ENCODE measurements at places on chromosomes 2 and 18.

GRCh38 chr2:218852911-218853667, 6.5 kb upstream of the WNT6 start:
- DNase-seq, result peak; percentile 38

- no peak for DNase-seq
Observed at GRCh38 chr2:62611854-62612253, 93.7 kb upstream of the EHBP1 start.

DNA sequence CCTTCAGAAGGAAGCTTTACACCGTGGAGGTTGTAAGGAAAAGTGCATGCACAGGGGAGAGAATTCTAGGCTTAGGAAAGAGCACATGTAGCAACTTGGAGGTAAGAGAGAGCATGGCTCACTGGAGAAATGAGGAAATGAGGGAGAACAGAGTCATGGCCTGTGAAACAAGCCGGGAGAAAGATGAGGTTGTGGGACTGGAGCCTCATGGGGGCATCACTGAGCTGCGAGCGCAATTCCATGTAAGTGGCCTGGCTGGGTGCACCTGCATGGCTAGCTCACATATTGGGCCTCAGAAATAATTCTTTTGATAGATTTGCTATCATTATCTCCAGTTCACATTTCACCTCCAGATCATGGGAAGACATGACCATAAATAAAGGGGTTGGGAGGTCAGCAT, 785.5 kb upstream of the RAB6C start:
- no peak for DNase-seq

GRCh38 chr2:60614319-60614718, 60.9 kb upstream of the BCL11A start:
- no peak for DNase-seq

- DNase-seq, result no peak
Observed at GRCh38 chr2:142870526-142870925, 6.9 kb upstream of the KYNU start.

- DNase-seq, result no peak
Observed at GRCh38 chr2:10599921-10600320, 89.9 kb downstream of the NOL10 start.

DNA sequence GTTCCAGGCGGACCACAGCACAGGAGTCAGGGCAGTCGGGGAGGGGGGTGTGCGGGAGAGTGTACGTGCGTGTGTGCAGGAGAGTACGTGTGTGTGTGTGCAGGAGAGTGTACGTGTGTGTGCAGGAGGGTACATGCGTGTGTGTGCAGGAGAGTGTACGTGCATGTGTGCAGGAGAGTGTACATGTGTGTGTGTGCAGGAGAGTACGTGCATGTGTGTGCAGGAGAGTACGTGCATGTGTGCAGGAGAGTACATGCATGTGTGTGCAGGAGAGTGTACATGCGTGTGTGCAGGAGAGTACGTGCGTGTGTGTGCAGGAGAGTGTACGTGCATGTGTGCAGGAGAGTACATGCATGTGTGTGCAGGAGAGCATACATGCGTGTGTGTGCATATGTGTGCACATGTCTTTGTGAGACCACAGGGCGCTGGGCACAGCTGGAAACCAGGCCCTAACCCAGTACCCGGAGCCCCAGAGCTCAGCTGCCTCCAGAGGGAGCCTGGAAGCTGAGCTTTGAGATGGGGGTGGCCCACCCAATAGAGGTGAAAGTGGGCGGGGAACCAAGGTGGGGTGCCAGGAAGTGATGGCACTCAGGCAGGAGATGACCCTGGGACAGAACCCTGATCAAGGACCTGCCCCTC, 13.9 kb upstream of the KLHL30 start:
- no peak for DNase-seq

- DNase-seq, result no peak
Observed at GRCh38 chr2:64470071-64470470, 16.1 kb downstream of the LGALSL start.

- DNase-seq, result no peak
Observed at GRCh38 chr2:12957251-12957650, 240.5 kb downstream of the TRIB2 start.

- DNase-seq, result no peak
Observed at GRCh38 chr2:143475041-143475776, 346.0 kb downstream of the ARHGAP15 start.

DNA sequence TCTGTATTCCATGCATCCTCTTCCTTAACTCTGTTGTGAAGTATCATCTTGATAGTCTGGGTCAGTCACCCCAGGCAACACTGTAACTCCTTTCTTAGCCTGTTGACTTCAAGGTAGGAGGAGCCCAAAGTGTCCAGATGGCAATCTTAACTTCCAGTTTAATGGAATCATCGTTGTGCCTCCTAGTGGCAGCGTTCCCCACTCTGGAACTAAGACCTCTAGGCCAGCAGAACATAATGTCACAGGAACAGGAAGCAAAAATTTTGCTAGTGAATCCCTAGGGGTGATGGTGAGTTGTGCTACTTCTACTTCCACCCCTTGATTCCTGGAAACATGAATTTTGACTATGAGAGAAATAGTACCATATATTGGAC, 11.7 kb downstream of the SGPP2 start:
- DNase-seq, result no peak

DNA sequence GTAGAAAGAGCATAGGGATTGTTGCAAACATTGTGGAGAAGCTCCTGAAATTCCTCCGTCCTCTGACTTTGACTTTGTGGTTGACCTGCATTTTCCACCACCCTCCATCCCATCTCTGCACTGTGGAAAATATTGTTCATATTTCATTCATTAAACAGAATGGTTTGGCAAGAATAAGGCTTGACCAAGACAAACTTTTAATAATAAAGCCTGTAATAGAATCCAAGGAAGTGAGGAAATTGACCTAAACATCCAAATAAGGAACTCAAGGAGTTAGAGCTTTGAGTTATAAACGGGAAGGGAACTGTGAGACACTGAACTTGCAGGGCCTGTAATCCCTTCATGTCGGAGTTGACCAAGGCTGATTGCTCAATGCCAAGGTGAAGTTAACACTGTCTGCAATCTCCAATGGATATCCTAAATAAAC, 115.2 kb downstream of the GFPT1 start:
- no peak for DNase-seq

DNA sequence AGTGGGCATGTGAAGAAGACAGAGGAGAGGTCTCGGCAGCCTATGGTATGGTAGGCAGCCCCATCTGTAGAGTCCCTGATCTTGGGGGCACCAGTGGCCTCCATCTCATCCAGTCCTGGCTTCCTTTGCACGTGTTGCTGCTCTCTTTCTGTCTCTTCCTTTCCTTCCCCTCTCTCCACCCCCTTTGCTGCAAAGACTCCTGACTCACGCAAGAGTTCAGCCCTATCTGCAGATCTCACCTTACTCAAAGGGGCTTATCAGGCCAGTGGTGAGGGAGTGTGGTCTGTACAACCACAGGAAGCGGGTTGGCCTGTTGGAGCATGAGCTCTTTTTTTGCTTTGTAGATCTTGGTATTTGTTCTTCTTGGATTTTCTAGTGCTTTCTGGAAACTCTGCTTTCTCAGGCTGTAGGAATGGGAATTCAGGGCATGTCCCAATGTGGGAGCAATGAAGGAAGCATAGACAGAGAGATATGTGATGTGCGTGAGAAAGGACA, 14.6 kb upstream of the NT5DC4 start:
- DNase-seq, result no peak

DNA sequence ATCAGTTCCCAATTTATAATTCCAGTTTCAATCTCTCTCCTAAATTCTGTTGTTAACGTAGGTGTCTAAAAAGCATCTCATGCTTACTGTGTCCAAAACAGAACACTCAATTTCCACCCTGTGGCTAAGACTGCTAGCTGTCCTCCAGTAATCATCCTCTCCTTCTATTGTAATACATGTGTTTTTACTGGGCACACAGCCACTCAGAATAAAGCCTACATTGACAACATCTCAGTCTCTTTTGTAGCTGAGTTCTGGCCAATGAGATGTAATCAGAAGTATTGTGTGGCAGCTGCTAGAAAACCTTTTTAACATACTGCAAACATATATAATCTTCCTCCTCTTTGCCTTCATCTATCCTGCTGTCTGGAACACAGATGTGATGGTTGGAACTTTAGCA, 29.4 kb upstream of the TSPYL6 start:
- no peak for DNase-seq

GRCh38 chr2:28545590-28546200, 49.8 kb downstream of the PLB1 start:
- no peak for DNase-seq

GRCh38 chr2:176525086-176525485, 255.8 kb downstream of the MTX2 start:
- no peak for DNase-seq

- no peak for DNase-seq
Observed at GRCh38 chr2:48965204-48965603, 189.1 kb downstream of the FSHR start.

GRCh38 chr2:228367356-228367755, 185.9 kb upstream of the SPHKAP start:
- no peak for DNase-seq

- DNase-seq, result no peak
Observed at GRCh38 chr2:220185766-220186305, 558.4 kb downstream of the SLC4A3 start.

DNA sequence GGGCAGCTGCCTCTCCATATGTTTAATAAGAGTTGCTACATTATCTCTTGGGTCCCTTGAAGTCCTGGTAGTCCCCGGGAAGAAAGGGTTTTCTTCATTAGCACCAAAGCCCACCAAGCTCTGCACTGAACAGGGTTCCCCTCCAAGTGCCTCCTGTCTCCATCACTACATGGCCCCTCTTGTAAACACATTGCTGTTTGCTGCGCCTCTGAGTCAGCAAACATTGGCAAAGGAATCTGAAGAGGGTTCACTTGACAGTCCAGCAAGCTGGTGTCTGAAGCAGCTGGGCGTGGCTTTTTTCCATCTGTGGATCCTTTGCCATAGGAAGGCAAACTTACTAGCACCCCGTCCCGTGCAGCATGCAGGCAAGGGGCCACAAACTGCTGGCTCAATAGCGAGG, 82.8 kb downstream of the TEX51 start:
- no peak for DNase-seq

GRCh38 chr2:224694502-224694901, 21.7 kb downstream of the CCDC195 start:
- DNase-seq, result no peak

- DNase-seq, result no peak
Observed at GRCh38 chr2:224666951-224667553, 49.1 kb downstream of the CCDC195 start.

DNA sequence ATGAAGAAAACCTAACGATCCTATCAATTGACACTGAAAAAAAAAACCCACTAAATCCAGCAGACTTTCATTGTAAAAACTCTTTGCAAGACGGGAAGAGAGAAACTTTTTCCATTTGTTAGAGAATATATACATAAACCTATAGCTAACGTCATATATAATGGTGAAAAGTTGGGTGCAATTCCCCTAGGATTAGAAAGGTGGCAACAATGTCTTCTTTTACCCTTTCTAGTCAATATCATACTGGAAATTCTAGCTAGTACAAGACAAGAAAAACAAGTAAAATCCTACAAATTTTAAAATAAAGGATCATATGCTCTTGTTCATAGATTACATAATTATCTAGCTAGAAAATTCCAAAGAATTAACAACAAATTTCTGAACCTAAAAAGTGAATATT, 1596.5 kb upstream of the LRRTM1 start:
- DNase-seq, result no peak

DNA sequence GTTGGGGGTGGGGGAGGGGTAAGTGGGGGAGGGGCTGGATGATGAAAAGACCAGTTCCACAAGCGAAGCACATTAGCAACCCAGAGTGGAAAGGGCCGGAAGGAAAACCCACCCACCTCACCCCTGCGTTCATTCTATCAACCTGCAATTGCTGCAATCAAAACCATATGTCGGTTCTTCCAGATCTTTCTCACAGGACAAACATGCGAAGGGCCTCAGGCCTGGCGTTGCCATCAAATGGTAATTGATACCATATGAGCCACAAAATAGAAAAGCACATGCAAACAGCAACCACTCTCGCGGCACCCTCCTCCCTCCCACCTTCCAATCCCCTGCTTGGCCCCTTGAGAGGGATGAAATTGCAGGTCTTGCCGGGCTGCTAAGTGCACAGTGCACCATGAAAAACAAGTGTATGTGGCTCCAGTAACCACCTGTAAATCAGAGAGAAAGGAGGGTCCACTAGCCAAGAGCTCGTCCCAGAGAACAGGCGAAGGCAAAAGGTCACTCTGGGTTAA, 287.5 kb downstream of the TCF4 start:
- no peak for DNase-seq

DNA sequence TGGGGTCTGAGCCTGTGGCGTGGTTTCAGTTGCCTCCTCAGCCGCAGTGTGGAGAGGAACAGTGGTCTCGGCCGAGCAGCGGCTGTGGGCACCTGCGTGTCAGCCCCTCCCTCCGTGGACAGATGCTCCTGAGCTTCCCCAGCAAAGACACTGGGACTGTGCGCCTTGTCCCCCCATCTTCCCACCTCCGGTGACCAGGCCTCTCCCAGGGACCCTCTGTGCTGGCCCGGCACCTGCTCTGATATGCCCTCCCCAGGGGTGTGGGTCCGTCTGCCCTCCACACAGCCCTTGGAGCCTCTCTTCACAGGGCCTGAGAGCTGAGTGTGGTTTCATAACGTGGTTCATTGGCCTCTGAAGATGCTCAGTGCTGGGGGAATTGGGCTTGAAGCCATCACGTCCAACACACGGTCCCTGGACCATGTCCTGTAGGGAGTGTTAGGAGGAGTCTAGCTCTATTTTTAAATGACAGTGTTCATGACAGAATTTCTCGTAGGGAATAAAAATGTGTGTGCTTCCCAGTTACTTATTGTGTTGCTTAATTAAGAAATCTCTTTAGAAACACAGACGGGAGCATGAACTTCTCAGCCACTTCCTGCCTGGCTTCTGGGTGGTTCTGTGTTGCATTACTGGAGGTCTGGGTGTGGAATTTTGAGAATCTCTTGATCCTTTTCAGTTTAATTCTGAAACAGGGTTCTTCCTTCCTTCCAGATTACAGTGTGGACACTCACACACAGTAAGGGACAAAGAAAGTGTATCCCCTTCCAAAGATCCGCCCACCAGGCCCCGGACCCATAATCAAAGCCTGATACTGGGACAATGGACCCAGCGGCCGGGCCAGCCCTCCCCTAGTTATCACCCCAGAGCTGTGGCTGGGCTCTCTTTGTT, 110.7 kb downstream of the NFATC1 start:
- no peak for DNase-seq

- no peak for DNase-seq
Observed at GRCh38 chr2:108575132-108575966, 41.1 kb downstream of the LIMS1 start.

DNA sequence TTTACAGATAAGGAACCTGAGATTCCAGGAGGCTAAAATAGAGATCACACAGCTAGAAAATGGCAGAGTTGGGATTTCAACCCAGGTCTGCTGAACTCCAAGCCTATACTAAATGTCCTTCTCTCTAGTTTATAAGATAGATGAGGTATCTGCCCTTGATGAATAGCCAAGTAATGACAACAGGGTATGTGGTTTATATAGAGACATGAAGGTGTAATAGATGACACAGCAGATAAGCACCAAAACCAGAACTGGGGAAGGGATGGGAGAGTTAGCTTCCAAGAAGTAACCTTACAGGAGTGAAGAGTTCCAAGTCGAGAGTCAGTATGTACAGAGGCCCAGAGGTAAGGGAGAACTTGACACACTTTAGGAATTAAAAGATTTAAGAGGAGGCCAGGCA, 104.7 kb upstream of the UBXN4 start:
- no peak for DNase-seq
